ENCODE measurements at places on chromosomes 1 and 21.

- no peak for DNase-seq
Measured at GRCh38 chr1:44881011-44881632, 38.1 kb upstream of the PTCH2 start.

- no peak for DNase-seq
Measured at GRCh38 chr1:9388335-9389180, 95.9 kb downstream of the SPSB1 start.

DNA sequence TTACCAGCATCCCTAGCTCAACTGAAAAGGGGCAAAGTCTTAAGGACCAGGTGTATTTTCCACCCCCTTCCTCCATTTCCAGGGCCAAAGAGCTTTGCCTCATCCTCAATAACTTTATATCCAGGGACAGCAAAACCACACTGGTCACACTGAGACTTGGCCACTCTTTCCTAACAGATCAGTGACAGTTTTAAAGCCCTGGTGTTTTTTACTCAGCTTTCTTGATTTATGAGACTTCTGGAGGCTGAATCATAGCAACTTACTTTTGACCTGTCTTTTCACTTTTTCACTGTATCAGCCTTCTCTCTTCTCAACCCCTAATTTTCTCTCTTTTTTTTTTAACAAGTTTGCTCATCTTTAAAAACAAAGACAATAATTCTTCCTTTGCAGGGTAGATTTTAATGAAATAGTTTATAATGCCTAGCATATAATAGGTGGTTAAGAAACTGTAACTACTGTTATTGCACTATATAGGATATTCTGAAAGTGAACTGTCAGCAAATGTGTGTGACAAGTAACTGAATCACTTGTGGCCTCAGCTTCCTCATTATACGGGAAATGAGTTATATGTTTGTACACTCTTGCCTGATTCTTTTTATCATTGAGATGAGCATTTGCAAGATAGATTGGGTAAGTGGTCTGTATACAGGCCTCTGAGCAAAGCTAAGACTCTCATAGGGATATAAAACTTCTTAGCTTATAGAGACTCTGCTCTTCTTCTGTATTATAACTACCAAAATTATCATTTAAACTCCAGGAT is 19.7 kb upstream of the DYNLT5 start:
- no peak for DNase-seq

DNA sequence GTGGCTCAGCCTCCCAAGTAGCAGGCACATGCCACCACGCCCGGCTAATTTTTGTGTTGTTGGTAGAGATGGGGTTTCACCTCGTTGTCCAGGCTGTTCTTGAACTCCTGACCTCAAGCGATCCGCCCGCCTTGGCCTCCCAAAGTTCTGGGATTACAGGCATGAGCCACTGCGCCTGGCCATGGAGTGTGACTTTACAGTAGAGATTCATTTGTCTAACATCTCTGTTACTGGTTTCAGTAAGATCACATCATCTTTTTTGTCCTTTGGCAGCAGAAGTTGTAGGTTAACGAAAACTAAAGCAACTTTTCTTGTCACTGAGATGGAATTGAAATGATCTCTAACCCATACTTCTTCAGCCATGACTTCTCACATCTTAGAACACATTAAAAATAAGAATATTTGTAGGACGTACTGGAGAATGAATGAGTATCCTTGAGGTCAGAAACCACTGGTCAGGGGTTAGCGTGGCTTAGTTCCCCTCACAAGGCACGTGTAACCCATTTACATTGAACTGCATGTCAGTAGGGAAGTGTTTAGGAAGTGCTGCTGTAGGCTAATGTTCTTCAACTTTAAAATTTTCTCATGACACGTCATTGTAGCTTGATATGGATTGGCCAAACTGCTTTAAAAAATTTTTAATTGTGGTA is 75.9 kb downstream of the CAMTA1 start:
- DNase-seq, result no peak

DNA sequence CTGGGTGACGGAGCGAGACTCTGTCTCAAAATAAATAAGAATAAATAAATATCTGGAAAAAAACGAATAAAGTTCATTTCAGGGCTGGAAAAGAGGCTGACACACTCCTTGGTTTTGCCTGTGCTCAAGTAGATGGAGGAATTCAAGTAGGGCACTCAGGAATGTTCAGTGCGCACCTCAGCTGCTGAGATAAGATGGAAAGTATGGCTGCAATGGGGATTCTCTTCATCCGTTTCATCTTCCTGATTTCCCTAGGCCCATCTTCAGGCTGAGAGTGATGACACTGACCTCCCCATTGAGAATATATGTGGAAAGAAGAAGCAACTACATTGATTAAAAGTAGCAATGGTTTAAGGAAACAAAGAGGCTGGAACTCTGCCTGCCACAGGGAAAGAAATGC is 130.5 kb upstream of the ZNF644 start:
- no peak for DNase-seq

GRCh38 chr1:191528275-191528674 is 630.0 kb upstream of the RGS18 start:
- no peak for DNase-seq

DNA sequence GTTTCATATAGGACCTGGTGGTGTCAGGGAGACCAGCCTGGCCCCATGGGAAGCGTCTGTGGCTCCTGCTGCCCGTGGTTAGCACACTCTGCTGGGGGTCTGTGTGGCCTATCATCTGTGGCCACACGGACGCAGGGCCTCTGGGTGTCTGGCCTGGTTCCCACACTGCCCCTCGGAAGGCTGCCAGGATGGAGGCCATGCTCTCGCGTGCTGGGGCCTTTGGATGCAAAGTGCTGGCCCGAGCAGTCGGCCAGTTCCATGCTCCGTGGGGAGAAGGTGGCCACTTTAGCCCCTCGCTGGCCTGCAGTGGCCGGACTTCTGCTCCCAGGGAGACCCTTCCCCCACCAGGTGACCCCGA is 20.8 kb upstream of the LRRC3 start:
- DNase-seq, result no peak

DNA sequence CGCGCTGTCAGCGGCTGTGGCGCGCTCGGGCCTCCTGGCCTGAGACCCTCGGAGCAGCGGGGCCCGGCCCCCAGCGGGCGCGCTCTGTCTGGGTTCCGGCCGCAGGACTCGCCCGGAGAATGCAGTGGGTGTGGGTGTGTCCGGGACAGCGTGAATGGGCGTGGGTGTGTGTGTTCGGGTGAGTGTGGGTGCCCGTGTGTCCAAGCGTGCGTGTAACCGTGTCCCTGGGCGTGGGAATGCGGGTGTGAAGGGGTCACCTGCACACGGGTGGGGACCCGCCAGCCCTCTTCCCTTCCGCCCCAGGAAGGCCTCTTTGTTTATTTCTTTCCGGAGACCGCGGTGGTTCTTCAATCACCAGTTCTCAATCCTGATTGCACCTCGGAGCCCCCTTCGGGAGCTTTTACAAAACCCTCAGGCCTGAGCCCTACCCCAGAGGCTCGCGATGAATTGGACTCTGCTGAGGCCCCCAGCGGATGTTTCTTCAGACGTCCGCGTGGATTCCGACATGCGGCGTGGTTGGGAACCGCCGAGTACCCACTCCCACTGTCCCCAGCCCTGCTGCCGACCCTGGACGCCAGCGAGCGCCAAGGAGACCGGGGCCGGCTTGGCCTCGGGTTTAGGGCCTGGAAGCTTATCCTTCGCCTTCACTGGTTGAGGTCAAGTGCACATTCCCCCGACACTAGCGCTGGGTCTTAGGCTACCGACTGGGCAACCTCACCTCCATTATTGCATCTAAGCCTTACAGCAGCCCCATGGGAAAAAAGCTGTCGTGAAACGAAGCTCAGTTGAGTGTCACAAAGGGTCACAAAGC is 19.3 kb downstream of the SERTAD4 start:
- DNase-seq, result no peak

- DNase-seq, result no peak
Measured at GRCh38 chr1:209618756-209619420, 33.3 kb downstream of the LAMB3 start.

- no peak for DNase-seq
Measured at GRCh38 chr1:39189592-39190041, 14.9 kb upstream of the MACF1 start.

DNA sequence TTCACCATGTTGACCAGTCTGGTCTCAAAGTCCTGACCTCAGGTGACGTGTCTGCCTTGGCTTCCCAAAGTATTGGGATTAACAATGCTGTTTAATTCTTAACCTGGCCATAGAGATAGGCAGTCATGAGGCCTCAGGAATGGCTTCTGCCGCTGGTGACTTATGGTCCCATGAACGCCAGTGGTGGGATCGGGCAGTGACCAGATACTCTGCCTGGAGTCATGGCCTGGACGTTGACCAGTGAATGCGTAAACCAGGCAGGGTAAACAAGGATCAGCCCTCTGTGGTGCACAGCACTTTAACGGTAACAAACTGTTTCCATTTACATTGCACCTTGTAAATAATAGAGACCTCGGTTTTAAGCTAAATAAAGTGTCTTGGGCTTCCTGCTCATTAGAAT is 23.0 kb downstream of the MTARC1 start:
- DNase-seq, result no peak

GRCh38 chr21:38861056-38861455 is 55.3 kb downstream of the ETS2 start:
- DNase-seq, result no peak

DNA sequence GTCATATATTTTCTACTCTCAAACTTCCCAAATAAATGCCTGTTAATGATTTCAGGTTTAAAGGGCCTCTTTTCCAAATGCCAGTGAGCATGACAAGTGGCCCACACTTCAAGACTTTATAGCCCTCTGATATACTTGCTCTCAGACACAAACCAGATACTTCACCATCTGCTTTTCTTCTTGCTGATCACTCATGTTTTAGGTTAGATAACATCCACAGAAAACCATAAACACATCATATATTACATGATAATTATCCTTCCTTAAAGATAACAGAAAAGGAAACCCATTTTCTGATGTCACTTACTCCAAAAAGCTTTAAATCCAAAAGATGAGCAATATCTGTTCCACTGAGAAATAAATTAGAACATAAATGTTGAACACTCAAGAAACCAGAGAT is 723.5 kb downstream of the LTN1 start:
- DNase-seq, result no peak

- DNase-seq, result no peak
Measured at GRCh38 chr1:88655140-88655539, 28.9 kb upstream of the PKN2 start.

DNA sequence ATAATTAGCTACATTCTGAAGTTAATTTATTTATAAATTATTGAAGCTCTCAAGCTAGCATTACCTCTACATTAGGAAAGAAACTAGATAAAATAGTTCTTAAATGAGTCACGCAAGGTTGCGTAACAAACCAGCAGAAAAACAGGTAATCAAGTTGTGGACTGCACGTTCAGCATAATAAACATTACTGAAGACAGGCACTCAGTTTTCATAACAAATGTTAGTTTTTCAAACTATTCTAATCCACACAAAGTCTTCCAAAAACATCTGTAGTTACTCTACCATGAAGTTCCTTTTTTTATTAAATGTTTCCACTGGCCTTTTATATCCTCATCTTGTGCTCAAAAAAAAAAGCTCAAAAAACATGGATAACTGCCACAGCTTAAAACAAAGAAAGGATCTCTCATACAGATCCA is 1.3 kb downstream of the TOR1AIP2 start:
- DNase-seq, result no peak

GRCh38 chr1:160911925-160912324 is 26.9 kb upstream of the ITLN1 start:
- no peak for DNase-seq

- DNase-seq, result no peak
Measured at GRCh38 chr1:234340528-234340927, 32.7 kb upstream of the COA6 start.

DNA sequence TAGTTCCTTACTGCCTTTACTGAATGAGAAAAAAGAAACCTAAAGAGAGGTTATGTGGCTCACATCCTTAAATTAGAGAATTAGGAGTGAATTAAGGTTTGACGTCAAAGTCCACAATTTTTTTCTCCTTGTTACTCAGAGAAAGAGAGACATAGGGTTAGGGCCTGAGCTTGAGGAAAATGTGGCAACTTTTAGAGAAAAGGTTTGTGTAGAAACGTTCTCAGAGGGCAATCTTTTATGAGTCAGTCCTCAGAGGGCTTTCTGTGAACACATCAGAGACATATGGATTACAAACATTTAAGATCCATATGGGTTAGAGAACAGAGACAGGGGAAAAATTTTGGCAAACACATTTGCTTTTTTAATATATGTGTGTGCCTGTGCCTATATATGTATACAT is 242.8 kb downstream of the TGFB2 start:
- no peak for DNase-seq

DNA sequence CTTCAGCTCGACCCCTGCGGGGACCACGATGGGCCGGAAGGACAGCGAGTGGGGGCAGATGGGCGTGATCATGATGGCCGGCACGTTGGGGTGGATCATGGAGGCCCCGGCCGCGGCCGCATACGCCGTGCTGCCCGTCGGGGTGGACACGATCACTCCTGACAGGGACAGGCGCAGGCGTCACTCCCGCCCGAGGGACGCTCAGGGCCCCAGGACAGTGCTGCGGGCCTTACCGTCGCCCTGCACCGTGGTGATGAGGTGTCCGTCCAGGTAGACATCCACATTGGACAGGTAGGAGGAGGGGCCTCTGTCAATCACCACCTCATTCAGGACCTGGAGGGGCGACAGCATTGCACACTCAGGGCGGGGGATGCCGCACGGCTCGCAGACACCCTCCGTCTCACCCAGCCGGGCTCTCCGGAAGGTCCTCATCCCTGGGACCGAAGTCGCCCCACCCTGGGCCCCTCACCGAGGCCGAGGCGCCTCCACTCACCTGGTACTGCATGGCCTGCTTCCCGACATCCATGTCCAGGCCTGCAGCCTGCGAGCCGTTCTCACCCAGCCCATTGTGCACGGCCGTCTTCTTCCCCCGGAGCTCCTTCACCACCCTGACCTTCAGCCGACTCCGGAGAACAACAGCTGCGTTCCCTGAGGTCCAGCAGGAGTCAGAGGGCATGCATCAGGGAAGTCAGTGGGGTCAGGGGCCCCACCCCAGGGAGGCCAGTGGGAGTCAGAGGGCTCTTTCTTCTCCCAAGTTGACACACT is 24.0 kb downstream of the NADK start:
- DNase-seq, result no peak

- DNase-seq, result no peak
Measured at GRCh38 chr1:26411624-26412074, 1.0 kb downstream of the LIN28A start.

DNA sequence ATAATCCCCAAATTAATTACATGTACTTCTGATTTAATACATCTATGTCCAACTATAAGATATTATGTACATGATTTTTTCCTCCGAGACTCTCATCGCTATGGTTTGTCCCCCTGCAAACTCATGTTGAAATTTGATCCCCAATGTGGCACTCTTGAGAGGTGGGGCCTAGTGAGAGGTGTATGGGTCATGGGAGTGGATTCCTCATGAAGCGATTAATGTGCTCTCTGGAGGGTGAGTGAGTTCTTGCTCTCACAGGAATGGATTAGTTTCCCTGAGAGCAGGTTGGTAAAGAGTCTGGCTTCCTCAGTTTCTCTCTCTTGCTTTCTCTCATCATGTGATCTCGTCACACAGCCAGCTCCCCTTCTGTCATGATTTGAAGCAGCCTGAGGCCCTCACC is 16.1 kb downstream of the HSF2BP start:
- DNase-seq, result no peak

Data from left kidney (tissue), 8 donors.